ENCODE measurements at places on chromosomes 3 and 15.

GRCh38 chr3:5022966-5023776, 43.9 kb downstream of the BHLHE40 start:
- DNase-seq: peak; percentile 42

GRCh38 chr3:156433138-156433537, 121.8 kb downstream of the SSR3 start:
- DNase-seq: no peak

DNA sequence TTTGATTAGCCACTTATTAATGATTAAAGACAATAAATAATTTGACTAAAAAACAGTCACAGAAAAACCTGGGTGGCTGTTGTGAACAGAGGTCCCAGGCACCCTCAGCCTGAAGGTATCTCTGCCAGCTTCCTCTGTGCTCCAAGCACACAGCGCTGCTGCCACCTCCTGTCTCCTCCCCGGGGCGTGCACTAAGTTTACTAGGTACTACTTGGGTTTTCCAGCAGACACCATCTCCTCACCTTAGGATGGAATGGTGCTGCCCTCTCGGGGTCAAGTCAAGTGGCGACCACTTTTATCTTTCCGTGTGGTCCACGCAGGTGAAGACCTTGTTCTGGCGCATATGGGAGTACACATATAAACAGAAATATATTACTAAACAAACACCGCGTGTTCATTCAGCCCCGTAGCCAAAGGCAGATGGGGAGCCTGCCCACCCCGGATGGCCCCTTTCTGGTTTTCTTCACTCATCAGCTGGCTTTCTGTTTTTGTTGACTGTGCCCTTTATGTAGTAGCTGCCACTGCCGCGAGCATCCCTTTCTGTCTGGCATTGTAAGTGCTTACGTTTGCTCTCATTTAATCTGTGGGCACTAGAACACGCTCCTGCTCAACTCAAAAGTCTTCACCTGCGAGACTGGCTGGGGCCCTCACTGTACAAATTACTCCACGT, 128.0 kb downstream of the LRIG1 start:
- no peak for DNase-seq

- no peak for DNase-seq
Measured at GRCh38 chr3:26630669-26631389, 8.3 kb downstream of the LRRC3B start.

DNA sequence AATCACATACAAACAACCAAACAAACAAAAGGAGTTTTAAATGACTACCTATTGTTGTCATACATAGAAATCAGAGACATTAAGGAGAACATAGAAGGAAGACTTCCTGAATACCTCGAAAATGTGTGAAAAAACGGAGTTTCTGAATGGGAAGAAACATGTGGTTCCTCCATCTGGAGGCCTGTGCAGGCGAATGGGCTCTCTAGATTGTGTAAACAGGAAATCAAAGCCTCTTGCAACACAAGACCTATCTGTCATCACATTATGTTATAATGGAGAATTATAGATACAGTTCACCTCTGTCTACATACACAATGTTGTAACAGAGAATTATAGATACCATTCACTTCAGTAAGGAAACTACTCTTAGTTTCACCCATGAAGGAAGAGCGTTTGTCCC, 44.1 kb downstream of the RUBCN start:
- DNase-seq: no peak

DNA sequence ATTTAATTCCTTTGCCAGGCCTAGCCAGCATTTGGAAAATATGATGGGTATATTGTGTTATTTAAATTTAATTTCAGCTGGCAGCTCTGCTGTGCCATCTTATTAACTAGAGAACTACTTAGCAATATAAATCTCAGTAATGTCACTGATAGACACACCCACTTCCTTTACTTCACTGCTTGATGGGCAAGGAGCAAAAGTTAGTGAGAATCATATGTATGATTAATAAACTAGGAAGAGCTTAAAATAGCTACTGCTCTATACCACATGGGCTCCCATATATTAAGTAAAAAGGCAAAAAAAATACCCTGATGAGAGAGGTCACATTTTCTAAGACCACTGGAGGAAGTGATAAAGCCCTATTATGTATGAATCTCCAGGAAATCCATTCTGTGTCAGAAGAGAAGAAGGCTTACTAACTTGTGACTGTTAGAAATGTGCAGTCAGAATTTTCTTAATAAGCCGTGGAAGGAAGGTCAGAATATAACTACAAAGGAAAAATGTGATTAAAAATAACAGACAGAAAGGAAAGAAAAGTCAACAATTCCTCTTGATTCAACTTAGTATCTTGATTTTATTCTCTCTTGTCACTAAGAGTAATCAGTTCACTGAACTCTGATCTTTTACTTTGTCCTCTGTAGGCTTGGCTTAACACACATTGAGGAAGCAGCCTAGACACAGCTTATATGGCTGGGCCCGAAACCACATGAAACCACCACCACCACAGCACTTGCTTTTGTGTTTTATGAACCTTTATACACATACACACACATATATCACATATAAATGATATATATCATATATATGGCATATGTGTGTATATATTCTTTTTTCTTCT, 1233.9 kb upstream of the ALCAM start:
- DNase-seq: no peak

GRCh38 chr3:186386883-186387560, 25.0 kb upstream of the DGKG start:
- DNase-seq: no peak

DNA sequence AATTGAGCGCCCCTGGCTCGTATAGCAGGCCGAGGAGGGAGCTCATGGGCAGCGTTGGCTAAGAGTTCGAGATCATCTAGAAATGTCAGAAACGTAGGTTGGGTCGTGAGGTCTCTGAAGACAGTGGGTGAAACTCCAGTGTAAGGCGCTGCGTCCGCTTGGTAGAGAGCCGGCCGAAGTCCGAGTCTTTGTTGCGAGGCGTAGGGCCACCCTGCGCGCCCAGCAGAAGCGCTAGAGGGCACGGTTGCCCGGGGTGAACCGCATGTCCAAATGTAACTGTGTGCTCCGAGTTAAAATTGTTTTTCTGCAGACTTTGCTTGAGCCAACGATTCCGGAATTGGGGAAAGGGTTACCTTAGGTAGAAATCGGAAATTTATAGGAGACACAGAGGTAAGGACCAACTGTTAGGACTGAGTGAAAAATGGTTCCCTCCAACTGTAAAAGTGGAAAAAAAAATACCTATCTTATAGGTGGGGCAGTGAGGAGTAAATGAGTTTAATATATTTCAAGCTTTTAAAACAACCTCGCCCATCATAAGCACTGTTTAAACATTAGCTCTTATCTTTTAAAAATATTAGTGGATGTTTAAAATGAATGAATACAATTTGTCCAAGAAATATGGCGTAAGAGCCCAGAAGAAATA, 993 bp upstream of the SIAH2 start:
- DNase-seq: no peak

DNA sequence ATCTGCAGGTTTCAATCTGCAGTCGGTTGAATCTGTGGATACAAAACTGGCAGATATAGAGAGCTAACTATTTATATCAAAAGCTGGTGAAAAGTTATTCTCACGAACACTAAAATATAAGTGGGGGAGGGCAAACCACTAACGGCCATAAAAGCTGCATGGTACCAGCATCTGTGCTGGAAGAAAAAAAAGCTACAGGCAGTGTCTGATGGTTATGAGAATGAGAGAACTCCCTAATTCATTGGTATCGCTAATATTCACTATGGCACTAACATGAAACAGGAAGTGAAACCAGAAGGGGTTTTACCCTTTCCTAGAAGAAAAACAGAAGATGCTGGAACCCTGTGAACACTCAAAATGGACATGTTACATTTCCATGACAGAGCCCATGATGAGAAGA, 15.9 kb downstream of the CEP70 start:
- no peak for DNase-seq

DNA sequence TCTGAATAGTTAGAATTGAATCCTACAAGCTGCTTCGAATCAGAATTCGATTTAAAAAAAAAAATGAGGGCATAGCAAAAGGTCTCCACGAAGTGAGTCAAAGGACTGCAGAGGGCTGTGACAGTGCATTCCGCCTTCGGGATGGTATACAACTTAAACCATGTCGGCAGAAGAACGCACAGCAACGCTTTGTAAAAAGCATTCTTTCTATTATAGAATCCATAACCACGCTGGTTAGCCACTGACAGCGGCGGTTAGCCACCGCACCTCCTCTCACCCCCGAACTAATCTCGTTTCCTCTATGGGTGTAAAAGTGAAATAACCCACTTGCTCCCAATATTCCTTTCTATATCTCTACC, 664 bp upstream of the PIK3CA start:
- peak; percentile 64 for DNase-seq

- no peak for DNase-seq
Measured at GRCh38 chr3:127479449-127479848, 111.1 kb downstream of the TPRA1 start.

DNA sequence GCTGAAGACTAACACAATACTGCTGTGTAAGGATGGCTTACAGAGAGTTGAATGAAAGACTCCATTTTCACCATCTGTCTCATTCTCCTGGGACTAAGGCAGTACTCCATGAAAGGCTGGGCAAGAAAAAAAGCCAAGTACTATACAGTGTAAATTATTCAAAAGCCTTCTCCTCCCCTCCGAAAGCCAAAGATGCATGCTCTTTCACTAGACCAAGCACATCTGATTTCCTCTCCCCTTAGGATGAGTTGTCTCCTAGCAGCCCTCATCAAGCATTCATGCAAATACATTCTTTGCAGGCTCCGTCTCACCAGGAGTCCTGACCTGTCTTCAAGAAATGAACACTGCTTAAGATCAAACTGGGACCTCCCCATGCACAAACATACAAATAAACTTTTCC, 133.5 kb upstream of the THBS1 start:
- no peak for DNase-seq

- no peak for DNase-seq
Measured at GRCh38 chr3:160381470-160381869, 17.6 kb downstream of the IFT80 start.

GRCh38 chr3:20103731-20104130, 63.5 kb downstream of the KAT2B start:
- DNase-seq: no peak

DNA sequence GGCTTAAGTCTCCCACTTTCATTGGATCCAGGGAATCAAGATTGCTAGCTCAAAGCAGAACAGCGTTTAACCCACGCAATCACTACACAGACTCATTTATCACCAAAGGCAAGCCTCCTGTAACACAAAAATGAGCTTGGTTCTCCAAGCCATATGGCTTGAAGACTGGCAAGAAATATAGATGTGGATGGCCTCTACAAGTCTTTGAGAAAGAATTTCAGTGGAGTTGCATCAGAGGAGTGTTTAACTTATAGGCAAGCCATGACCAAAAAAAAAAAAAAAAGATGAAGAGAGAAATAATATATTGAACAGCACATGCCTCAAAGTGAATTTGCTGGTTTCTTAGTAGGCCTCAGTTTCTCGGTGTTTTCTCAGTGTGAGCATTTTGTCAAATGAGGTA, 27.3 kb downstream of the PDZRN3 start:
- no peak for DNase-seq

GRCh38 chr3:27216955-27217552, 152.1 kb downstream of the NEK10 start:
- no peak for DNase-seq

- no peak for DNase-seq
Measured at GRCh38 chr3:127566833-127567232, 23.7 kb downstream of the TPRA1 start.

DNA sequence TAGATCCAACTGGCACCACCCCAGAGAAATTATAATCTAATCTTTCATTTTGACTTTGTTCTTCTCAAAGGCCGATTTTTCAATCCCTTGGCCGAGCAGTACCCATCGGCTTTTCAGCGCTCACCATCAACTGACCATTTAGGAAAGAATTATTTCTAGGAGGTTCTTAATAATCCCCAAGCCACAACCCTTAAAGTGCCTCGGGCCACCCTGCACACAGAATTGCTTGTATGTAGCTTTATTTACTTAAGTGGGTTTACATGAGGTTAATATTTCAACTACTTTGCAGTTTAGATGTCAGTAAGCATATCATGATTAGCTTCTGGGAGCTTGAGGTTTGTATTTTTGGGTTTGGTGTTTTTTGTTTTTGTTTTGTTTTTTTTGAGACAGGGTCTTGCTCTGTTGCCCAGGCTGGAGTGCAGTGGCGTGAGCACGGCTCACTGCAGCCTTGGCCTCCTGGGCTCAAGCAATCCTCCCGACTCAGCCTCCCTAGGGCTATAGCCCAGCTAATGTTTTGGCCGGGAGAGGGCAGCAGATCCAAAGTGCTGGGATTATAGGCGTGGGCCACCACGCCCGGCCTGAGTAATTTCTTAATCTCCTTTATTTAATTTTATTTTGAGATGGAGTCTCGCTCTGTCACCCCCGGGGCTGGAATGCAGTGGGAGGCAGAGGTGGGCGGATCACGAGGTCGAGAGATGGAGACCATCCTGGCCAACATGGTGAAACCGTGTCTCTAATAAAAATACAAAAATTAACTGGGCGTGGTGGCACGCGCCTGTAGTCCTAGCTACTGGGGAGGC, 801 bp upstream of the CDAN1 start:
- DNase-seq: no peak

- DNase-seq: no peak
Measured at GRCh38 chr3:42562047-42562907, 19.5 kb downstream of the SEC22C start.

GRCh38 chr3:39273119-39273518, 6.7 kb downstream of the CX3CR1 start:
- no peak for DNase-seq

DNA sequence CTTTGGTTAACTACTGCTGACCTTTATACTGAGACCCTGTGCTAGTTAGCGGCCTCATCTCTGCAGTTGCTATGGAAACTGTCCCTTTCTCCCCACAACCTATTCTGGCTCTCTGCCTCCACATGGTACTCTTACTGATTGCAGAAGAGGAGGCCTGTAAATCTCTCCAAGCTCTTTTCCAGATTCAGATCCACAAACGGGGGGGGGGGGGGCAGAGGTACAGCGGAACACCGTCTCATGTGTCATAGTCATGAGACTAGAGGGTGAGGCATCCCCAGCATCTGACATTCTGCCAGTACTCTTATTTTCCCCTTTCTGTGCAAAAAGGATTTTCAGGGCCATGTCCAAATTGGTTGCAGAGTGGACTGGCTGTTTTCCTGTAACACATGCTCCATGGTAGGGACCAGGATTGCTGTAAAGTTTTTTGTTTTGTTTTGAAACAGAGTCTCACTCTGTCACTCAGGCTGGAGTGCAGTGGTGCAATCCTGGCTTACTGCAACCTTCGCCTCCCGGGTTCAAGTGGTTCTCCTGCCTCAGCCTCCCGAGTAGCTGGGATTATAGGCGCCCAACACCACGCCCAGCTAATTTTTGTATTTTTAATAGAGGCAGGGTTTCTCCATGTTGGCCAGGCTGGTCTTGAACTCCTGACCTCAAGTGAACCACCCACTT, 8.3 kb upstream of the MAP1A start:
- DNase-seq: no peak

- DNase-seq: no peak
Measured at GRCh38 chr3:122416966-122417365, 1.1 kb upstream of the WDR5B start.

DNA sequence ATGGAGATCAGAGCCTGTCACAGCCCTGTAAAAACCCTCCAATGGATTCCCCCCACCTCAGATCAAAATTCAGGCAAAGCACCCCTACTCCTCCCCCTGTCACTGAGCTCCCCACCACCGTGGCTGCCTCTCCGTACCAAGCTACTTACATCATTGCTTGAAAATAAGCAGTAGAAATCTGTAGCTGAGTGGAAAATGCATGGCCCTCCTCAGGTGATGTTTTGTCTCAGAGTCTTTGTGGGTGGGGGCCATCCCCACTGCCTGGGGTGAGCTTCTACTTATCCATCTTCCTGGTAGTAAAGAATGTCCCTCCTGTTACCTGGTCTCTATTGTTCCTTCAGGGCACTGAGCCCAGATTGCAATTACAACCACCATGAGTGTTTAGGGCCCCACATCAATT, 34.5 kb downstream of the SLCO2A1 start:
- DNase-seq: no peak

- DNase-seq: no peak
Measured at GRCh38 chr15:76588811-76589747, 252.5 kb downstream of the ISL2 start.

Measured in activated T-cell treated with anti-CD3 and anti-CD28 coated beads for 48 hours (primary cell).